Neural progenitor cell (in vitro differentiated cells): ENCODE measurements at places on chromosomes 3 and 15.

- DNase-seq: no peak
Measured at GRCh38 chr15:82585072-82585471, 44.8 kb upstream of the RPS17 start.

DNA sequence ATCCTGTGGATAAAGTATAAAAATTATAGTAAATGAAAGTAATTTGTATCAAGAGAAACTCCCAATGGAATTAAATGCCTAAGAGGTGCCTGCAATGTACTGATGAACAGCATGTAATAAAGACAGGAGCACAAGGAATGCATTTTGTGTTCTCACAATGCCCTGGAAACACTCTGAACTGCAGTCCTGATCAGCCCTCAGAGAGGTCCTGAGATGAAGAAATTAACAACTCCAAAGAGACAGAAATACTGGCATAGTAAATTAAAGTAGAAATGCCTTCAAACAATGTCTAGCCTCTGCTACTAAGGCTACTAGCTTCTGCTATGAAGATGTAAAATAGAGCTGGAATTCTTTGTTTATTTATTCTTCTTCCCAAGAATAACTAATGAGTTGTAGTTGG lies 59.9 kb downstream of the CFAP20DC start:
- no peak for DNase-seq

DNA sequence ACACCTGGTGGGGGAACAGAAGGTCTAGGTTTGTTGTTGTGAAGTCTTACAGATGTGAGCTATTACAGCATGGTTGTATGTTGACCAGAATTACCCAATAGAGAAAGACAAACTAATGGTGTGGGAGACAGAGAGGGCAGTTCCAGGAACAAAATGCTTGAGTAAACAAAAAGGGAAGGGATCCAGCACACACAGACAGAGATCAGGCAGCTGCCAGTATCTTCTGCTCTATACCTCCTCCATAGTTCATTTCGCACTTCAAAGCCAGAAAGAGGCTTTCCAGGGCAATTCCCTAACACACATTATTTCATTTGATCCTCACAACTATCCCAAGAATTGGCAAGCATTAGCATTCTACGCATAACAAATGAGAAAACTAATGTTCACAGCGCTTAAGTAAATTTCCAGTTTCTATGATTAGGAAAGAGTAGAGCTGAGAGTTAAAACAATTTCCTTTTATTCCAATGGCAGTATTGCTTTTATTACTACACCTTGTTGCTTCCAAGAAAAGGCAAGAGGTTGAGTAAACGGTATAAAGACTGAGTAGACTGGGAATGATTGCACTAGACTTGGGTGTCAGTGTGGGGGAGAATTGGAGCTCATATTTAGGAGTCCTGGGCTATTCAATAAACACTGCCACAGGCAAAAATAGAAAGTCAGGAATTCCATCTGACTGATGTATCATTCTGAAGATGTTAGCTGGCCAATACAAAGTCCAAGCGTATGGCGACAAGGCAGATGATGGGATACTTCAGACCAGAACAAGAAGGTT lies 39.7 kb upstream of the ZNF280D start:
- DNase-seq: no peak

DNA sequence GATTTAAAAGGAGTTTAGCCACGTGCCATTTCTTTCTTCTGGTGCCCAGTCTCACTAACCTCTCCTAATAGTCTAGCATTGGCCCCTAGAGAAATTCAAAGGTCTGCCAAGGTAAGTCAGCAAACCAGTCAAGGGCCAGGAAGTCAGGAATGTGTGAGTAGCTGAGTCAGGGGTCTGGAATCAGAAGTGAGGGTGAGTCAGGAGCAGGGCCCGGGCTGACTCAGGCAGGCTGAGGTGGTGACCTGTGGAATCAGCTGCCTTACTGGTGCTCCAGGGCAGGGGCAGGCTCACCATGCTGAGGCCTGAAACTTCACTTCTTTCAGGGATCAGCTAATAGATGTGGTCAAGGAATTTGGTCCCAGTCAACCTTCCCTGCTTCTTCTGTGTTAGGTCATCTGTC lies 105.8 kb upstream of the MYZAP start:
- DNase-seq: no peak

DNA sequence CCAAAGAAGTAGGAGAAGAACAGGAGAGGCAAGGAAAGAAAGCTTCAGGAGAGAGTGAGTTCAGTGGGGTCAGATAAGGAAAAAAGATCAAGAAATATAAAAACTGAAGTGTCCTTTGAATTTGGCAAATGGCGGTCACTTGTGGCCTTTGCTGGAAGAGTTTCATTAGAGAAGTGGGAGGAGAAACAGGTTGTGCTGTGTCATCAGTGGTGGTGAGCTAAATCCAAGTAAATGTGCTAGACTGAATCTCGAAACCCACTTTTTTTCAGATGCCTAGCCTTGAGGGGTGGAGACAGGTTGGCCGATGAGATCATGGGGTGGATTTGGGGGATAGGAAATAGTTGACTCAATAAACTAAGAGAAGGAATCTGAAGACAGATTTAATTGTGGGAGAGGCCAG lies 43.7 kb downstream of the CHRD start:
- DNase-seq: no peak
